ENCODE measurements at places on chromosomes 6 and 20.

DNA sequence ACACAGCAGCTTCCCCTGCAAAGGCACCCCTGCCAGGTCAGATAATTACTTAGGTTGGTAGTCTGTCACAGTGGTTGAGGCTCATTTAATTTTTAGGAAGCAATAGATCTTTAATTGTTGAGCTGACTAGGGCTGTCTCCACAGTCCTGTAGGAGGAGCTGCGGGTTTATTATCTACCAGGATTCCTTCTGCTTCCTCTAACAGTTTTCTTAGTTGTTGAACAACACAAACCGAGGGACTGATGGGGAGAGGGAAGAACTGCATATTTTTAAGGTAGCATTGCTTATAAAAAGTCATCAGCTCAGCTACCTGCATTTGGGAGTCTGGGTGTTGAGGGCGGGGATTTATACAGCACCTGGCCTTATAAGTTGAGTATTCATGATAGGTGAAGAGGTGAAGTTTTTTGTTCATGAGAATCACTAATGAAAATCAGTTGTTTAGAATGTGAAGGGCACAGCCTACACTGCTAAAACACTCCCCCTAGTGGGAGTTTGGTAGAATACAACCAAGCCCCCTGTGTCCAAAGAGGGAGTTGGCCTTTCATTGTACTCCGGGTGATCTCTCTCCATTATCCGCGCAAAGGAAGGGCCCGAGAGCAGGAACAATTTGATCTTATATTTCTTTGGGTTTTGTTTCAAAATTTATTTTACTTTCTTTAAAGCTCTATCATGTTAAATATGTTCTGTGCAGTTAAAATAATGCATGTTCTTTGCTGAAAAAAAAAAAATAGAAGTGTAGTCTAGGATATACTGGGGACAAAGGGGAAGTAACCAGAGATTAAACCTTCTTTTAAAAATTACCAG is 69.6 kb downstream of the SSR1 start:
- peak; percentile 70 for DNase-seq

DNA sequence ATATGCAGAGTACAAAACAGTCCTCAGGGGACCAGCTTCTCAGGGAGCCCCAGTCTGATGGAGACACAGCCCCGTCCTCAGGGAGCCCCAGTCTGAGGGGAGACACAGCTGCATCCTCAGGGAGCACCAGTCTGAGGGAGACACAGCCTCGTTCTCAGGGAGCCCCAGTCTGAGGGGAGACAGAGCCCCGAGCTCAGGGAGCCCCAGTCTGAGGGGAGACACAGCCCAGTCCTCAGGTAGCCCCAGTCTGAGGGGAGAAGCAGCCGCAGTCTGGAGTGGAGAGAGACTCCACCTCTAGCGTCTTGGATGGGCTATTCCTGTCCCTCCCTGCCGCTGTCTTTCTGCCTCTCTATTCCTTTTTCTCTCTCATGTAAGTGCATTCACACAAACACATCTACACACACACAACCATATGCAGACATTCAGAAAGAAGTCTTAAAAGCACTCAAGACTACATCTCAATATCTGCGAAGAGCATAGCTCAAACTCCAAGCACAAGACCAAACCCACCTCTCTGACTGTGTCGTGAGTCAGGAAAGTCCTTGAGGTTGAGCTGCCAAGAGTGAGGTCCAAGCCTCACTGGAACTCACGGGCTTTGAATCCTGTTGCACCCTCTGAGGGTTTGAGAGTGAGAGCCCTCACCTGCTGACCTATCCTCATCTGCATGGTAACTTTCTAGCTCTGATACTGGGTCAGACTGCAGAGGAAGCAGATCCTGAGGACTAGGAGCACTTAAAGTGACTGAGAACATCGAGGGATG is 53.1 kb upstream of the SAYSD1 start:
- DNase-seq, result no peak

DNA sequence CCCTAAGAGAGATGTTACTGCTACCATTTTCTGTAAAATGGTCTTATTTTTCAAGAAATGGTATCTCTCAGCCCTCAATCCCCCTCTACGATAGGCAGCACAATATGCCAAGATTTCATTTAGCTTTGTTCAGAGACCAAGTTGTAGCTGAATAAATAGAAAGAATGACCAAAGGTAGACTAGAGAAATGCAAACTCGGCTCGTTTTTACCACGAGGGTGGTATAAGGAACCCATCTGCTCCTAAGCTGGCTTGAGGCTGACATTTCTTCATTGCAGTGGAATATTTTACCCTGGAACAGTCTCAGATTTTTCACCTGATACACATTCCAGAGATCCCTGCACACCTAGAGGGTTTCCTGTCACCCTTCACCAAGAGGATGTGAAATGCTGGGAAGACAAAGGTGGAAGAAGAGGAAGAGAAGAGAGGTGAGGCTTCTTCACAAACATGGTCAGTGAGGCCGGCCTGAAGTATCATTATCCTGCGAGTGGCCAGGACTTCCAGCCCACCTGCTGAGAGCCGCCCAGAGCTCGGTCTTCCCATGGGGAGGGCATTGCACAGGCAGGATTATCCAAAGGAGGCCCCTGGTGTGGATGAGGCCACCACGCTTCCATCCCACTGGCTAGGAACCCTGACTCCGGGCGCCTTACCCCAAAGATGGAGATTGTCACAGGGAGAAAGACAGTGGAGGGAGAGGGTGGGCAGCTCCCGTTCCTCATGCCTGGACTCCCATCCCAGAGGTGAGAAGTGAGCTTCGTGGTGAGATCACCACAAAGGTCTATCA is 57.1 kb upstream of the AFDN start:
- no peak for DNase-seq

GRCh38 chr20:60749804-60750602 is 502.1 kb upstream of the CDH4 start:
- DNase-seq, result no peak

- peak; percentile 79 for DNase-seq
These were observed 23.9 kb upstream of the TINAG start for GRCh38 chr6:54284161-54284860.

DNA sequence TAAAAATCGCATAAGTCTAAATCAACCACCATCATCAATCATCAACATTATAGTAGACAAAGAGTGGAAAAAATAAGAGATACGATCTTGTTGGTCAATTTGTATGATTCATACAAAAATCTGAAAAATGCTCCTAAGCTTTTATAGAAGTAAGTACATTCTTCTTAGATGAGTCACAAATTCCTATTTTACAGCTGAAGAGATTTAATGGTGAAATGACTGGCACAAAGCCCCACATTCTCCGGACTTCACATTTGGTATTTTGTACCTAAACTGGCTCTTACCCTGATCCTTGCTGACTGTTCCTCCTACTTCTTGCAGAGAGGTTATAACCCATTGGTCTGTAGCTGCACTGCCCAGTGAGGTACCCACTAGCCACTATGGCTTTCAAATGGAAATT is 29.9 kb upstream of the PREP start:
- DNase-seq, result peak; percentile 94

GRCh38 chr6:93376026-93376540 is 43.3 kb downstream of the EPHA7 start:
- DNase-seq, result no peak

Data from EH (cell line).